ENCODE measurements at places on chromosomes 1 and 21.

DNA sequence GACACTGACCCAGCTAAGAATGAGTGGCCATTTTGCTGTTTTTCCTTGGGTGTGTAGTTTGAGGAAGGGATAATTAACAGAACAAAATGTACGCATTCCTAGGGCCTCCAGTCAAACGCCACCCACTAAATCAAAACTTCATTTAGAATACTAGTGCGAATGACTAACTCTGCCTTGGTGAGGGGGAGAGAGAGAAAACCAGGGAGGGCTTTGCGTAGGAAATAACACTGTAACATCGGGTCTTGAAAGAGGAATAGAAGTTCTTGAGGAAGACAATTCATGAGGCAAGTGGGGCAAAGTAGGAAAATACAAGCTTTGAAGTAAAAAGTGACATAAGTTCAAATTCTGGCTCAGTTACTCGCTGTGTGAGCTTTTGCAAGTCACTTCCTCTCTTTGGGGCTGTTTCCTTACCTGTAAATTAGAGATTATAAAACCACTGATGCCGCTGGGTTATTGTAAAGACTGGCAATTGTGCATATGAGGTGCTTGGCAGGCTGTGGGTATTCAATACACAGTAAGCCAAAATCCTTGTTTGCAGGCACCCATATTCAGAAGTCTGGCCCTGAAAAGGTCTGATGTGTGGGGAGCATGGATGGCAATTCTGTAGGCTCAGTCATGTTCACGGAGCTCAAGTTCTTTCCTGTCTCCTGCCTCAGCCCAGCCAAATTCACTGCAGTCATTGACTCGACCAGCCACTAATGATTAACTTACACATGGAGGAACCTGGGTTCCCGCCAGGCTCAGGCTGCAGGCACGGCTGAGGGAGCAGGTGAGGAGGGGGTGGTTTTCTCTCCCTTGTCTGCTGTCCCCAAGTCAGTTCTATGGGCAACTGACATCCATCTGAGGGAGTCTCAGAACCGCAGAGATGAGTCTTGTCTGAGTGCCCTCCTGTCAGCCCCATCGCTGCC is 140.3 kb upstream of the CSF3R start:
- no peak for DNase-seq

DNA sequence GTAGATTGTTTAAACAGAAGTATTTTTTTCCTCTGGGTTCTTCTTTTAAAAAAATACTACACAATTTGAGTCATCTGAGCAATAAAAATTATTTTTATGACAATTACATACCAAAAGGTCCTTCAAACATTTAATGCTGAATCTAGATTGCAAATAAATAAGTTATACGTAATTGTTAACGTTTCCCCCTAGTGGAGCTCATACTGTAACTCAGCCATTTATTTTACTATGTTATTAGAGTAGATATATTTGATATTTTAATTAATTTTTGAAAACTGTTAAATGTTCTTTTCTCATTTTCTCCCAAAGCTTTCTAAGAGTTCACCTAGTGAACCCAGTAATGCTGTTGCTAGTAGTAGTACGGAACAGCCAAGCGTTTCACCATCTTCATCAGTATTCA is 33.5 kb downstream of the ZMYM1 start:
- DNase-seq, result no peak

DNA sequence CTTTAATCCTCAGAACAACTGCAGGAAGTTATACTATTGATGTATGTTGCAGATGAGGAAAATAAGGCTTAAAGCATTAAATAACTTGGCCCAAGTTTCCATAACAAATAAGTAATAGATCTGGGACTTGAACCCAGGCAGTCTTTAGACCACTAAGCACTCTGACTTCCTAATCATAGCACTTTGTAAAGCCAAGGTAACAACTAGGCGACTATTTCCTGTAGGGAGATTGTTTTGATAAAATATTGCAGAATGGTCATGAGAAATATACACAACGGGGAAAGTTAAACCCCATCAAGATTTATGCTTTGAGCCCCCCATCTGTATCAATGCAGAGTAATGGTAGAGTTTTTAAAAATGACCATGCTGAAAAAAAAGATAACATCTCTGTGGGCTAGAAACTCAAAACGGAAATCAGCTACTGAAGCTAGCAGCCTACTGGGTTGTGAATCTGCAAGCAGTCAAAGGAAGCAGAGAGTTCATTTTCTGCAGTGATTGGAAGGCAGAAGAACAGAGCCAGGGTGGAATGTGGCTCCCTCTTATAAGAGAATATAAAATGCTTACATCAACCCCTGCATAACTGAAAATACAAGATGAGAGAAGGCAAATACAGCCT is 111.2 kb upstream of the OLIG2 start:
- DNase-seq, result no peak

- DNase-seq, result no peak
These were observed 32.5 kb upstream of the DMBX1 start for GRCh38 chr1:46457178-46457577.

GRCh38 chr1:237671935-237672334 is 218.8 kb downstream of the ZP4 start:
- no peak for DNase-seq

- DNase-seq, result no peak
These were observed 10.6 kb upstream of the KCNE2 start for GRCh38 chr21:34353182-34353581.

GRCh38 chr1:14551386-14551785 is 47.1 kb upstream of the KAZN start:
- DNase-seq, result no peak

GRCh38 chr1:224287714-224288113 is 42.3 kb downstream of the NVL start:
- DNase-seq, result no peak

- no peak for DNase-seq
These were observed 8.3 kb upstream of the LGALS8 start for GRCh38 chr1:236515443-236515958.

DNA sequence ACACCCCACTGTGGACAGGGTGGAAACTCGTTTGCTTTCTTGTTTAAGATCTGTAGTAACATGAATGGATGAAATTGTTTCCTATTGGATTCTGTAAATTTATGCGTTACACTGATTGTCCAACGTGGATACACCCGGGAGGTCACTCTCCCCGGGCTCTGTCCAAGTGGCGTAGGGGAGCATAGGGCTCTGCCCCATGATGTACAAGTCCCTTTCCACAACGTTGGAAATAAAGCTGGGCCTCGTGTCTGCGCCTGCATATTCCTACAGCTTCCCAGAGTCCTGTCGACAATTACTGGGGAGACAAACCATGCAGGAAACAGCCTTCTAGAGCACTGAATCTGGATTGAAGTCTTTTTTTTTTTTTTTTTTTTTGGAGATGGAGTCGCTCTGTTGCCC is 1.4 kb downstream of the RCC1 start:
- DNase-seq, result no peak

- DNase-seq, result no peak
These were observed 100.1 kb upstream of the GCLM start for GRCh38 chr1:94009304-94009703.

DNA sequence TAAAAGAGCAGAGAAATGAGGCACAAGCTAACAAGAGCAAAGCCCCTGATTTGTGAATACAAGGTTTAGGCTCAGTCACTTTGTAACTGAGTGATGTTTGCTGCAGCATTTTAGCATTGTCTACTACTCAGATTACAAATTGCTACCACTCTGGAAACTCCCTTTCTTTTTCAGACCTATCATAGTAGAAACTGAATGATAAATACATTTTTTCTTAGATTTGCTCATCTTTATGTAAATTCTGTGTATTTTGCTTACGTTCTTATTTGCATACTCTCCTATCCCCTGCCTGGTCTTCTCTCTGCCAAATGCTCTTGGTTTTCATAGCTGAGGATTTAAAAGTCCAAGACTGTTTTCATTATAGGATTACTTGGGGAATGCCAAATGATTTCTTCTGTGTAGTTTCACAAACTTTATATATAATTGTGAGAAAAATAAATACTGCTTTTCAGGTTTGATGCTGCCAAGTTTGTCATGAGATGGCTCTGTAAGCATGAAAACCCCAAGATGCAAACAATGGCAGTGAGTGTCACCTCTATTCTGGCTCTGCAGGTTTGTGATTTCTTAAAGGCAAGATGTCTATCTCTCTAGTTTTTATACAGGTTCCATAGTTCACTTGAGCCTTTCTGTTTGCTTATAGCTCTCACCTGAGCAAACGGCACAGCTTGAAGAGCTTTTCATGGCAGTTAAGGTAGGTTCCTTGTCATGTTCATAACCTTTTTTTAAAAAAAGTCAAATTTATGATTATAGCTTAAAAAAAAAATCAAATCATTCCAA is 24.7 kb downstream of the ZYG11A start:
- no peak for DNase-seq

GRCh38 chr1:18608534-18608933 is 22.1 kb upstream of the PAX7 start:
- no peak for DNase-seq

GRCh38 chr1:243594455-243594854 is 255.6 kb downstream of the AKT3 start:
- no peak for DNase-seq

GRCh38 chr1:46532498-46533178 is 18.8 kb downstream of the KNCN start:
- peak; percentile 76 for DNase-seq

DNA sequence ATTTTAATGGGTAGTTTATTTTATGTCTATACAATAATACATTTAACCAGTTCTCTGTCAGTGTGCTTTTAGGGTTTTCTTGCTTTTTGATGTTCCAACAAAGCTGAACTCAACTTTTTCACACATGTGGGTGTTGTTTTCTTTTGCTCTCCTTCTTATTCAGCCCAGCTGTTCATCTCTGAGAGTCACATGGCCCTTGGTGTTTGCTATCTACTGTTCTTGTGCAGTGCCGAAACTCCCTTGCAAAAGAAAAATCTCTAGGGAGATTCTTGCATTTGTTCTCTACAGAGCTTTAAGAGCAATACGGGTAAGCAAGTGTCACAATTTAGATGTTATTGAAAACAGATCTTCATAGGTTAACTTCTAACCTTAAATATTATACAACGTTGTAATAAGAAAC is 281.1 kb upstream of the CXADR start:
- DNase-seq, result no peak

DNA sequence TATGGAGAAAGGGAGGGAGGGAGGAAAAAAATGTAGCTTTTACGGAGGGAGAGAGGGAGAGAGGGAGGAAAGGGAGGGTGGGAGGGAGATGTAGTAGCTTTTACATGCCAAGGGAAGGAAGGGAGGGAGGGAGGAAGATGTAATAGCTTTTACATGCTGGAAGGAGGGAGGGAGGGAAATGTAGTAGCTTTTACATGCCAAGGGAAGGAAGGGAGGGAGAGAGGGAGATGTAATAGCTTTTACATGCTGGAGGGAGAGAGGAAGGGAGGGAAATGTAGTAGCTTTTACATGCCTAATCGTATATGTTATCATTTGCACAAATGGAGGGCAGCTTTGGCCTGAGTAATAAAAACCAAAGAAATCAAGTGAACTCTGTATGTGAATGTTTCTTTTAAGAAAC is 35.6 kb downstream of the EEIG2 start:
- DNase-seq, result no peak

DNA sequence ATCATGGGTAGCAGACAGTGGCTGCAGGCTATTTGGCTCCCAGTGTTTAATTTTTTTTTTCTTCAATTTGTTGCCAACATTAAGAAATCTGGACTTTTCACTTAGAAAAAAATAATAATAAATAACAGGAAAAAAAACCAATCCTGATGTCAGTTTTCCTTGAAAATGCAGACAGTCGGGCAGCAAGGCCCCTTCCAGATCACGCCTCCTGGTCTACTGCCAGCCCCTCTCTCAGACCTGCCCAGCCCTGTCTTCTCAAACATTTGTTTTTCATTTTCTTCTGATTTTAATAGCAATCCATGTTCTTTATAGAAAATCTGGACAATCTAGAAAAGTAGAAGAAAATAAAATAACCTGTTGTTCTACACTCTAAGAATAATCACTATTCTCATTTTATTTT is 15.5 kb downstream of the IFNGR2 start:
- DNase-seq, result no peak

GRCh38 chr1:106921186-106921585 is 135.3 kb upstream of the PRMT6 start:
- DNase-seq, result no peak

- no peak for DNase-seq
These were observed 48.4 kb downstream of the USP48 start for GRCh38 chr1:21734526-21734925.

GRCh38 chr1:36471830-36472641 is 7.9 kb upstream of the MRPS15 start:
- no peak for DNase-seq

GRCh38 chr1:72434070-72434469 is 151.7 kb upstream of the NEGR1 start:
- DNase-seq, result no peak

GRCh38 chr21:16082038-16082816 is 352.4 kb downstream of the USP25 start:
- no peak for DNase-seq

- DNase-seq, result no peak
These were observed 61.8 kb downstream of the PUM1 start for GRCh38 chr1:31003613-31004230.

GRCh38 chr1:11569551-11569950 is 84.7 kb downstream of the FBXO2 start:
- DNase-seq, result no peak

- no peak for DNase-seq
These were observed 82.8 kb downstream of the TGFBR3 start for GRCh38 chr1:91803123-91803522.

- DNase-seq, result no peak
These were observed 54.9 kb downstream of the AHDC1 start for GRCh38 chr1:27548858-27549719.

GRCh38 chr21:35319684-35320283 is 270.7 kb upstream of the RUNX1 start:
- no peak for DNase-seq

DNA sequence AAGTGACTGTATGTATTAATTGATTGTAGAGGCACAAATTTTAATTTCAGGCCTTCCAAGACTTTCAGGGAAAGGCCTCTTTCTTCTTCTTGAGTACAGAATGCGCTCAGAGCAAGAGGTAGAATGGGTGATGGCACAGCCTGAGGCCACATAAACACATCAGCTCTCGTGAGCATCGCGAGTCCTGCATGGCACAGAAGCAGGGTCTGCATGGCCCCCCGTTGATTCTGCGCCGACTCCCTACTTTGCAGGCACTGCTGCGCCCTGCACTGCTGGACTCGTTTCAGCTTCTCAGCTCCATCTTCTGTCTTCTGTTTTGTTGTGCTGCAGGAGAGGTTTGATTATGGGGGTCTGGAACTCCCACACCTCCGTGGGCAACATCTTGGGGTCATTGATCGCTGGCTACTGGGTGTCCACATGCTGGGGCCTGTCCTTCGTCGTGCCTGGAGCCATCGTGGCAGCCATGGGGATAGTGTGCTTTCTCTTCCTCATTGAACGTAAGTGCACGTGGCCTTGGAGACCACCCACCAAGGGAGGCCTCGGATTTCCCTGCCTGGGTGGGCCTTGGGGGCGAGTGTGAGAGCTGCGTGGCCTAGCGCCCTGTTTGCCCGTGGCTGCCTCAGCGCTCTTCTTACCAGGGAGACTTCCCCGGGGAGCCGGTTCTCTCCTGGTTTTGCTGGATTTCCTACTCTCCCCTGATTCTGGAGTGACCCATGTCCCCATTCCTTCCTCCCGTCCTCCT is 29.6 kb downstream of the SLC37A1 start:
- no peak for DNase-seq

- no peak for DNase-seq
These were observed 6.8 kb upstream of the PTPRC start for GRCh38 chr1:198632007-198632406.

- no peak for DNase-seq
These were observed 3.3 kb upstream of the SSBP3 start for GRCh38 chr1:54409156-54410142.

All from CD4-positive, alpha-beta T cell (primary cell).